ENCODE measurements at places on chromosomes 12 and 14. TPM values are rescaled to one million over a fixed set of nuclear protein-coding genes. Genes with fewer than 3 reads are reported as not detected.

DNA sequence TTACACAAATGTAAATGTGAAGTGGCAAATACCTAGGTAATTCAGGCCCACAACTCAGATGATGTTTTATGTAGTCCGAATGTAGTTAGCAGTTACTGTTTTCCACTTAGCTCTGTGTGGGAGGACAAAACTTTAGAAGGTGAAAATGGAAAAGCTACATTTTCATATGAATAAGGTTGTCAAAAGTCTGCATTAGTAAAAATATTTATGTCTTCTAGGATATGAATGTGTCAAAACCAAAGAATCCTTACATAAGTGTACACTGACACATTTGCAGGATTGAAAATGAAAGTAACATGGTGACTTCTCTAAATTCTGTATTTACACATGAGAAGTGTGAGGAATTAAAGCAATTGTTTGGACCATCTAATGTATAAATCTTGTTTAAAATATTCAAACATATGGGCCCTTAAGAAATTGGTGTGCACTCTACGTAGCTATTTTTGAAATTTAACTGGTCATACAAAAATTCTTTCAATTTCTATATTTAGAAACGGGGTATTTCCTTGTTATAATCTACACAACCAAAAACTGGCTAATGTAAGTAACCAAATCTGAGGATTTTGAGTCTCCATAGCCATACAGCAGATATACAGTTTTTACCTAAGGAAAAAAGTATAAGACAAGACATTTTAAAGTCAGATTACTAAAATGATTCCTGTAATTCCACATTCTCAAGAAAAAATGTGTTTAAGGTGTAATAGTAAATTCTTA lies 5.4 kb downstream of the CDKN1B start:
- peaks cover 36% of the 10 kb centered on the region for H3K36me3 ChIP-seq
- H3K27me3 ChIP-seq = no peaks in the 10 kb centered on the region
- DNase-seq = no peak
- H3K4me1 ChIP-seq = peaks cover 18% of the 10 kb centered on the region
- H3K4me3 ChIP-seq = peak overlapping the region; percentile 57

The CMAS gene
- 73.3 TPM for total RNA-seq

The CHFR gene
- 26.8 TPM for total RNA-seq

The TSPAN11 gene
- total RNA-seq = not detected

- peaks cover 63% of the 10 kb centered on the region for H3K36me3 ChIP-seq
- no peak for DNase-seq
- no peaks in the 10 kb centered on the region for H3K4me1 ChIP-seq
- H3K27ac ChIP-seq = no peak overlapping the region
- H3K27me3 ChIP-seq = no peaks in the 10 kb centered on the region
- no peak overlapping the region for H3K4me3 ChIP-seq
These were observed 4.8 kb downstream of the RNF34 start for GRCh38 chr12:121404734-121405133.

DNA sequence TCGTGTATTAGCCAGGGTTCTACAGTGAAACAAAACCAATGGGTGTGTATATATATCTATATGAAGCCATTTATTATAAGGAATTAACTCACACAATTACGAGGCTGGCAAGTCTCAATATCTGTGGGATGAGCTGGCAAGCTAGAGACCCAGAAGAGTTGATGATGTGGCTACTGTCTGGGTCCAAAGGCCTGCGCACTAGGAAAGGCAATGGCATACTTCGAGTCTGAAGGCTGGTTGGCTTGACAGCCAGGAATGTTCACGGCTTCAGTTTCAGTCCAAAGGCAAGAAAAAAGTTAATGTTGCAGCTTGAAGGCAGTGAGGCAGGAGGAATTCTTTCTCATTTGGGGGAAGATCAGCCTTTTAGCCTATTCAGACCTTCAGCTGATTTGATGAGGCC lies 893.3 kb upstream of the LRFN5 start:
- no peak for DNase-seq
- no peaks in the 10 kb centered on the region for H3K27me3 ChIP-seq
- H3K4me1 ChIP-seq = no peaks in the 10 kb centered on the region
- H3K27ac ChIP-seq = no peak overlapping the region
- H3K4me3 ChIP-seq = no peak overlapping the region
- H3K36me3 ChIP-seq = no peaks in the 10 kb centered on the region

- H3K36me3 ChIP-seq = no peaks in the 10 kb centered on the region
- H3K27me3 ChIP-seq = no peaks in the 10 kb centered on the region
- H3K4me1 ChIP-seq = no peaks in the 10 kb centered on the region
- H3K4me3 ChIP-seq = no peak overlapping the region
- H3K27ac ChIP-seq = no peak overlapping the region
These were observed 3.3 kb downstream of the FLRT2 start for GRCh38 chr14:85533023-85533860.

DNA sequence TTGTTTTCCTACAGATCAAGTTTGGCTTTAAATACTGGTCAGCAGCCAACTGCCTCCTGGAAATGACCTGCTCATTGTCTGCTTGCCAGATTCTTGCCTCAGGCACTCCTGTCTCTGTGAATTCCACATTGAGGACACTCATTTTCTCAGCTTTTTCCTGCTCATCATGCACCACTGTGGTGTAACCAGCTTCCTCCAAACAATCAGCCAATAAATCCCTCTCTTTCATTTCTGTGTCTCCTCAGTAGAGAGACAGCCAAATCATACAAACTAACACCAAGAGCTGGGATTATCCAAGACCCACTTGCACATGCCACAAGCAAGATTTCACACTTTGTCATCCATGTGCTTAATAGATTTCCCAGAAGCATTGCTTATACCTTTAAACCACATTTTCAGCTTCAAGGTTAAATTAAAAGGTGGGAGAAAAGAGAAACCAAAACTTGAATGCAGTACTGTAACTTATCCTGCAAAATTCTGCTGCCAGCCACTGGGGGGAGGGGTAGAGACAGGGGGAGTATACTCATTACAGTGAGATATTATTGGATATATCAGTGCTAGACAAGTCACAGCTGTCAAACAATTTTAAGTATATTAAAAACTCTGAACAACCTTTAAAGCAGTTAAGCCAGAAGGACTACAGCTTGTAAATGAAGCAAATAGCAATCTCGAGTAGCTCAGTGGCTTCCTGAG lies 105.0 kb downstream of the PPP2R5E start:
- no peak overlapping the region for H3K27ac ChIP-seq
- H3K36me3 ChIP-seq = no peaks in the 10 kb centered on the region
- no peaks in the 10 kb centered on the region for H3K27me3 ChIP-seq
- DNase-seq = peak; percentile 32
- H3K4me1 ChIP-seq = no peaks in the 10 kb centered on the region

The AICDA gene
- total RNA-seq = 0.11 TPM

The HOMEZ gene
- total RNA-seq = 23.1 TPM

GRCh38 chr14:99234961-99235571 lies 36.9 kb downstream of the BCL11B start:
- H3K4me1 ChIP-seq = peaks cover 3% of the 10 kb centered on the region
- no peaks in the 10 kb centered on the region for H3K36me3 ChIP-seq
- no peak overlapping the region for H3K4me3 ChIP-seq
- no peak overlapping the region for H3K27ac ChIP-seq
- H3K27me3 ChIP-seq = no peaks in the 10 kb centered on the region

DNA sequence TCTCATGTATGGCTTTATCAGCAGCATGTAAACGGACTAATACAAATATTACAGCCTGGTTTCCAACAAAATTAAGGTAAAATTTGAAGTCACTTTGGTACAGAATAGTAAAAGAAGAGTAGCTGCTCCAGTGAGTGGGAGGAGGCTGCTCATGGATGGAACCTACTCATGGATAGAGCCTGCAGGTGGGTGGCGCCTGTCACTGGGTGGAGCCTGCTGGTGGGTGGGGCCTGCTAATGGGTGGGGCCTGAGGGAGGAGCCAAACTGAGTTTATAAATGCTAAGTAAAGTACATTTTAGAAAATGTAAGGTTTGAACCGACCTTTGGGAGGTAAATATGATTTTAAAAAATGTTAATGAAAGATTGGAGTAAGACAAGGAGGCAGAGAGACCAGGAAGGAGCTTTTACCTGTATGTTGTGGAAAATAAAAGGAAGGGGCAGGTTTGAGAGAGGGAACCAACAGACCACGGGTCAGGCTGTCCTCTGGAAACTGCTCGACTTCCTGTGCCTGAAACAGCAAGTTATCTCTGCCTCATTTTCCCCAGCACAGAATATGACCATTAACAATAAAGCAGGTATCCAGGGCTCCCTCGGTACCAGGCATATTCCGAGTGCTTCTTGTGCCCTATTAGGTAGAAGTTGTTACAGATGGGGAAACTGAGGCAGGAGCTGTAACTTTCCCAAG lies 55.9 kb upstream of the SEL1L start:
- peak; percentile 59 for DNase-seq
- no peak overlapping the region for H3K27ac ChIP-seq
- H3K4me3 ChIP-seq = no peak overlapping the region
- H3K4me1 ChIP-seq = no peaks in the 10 kb centered on the region

- H3K4me1 ChIP-seq = no peaks in the 10 kb centered on the region
- H3K4me3 ChIP-seq = no peak overlapping the region
- DNase-seq = no peak
- no peak overlapping the region for H3K27ac ChIP-seq
These were observed 31.2 kb downstream of the NUAK1 start for GRCh38 chr12:106107566-106107965.

- peaks cover 76% of the 10 kb centered on the region for H3K4me1 ChIP-seq
- H3K27me3 ChIP-seq = no peaks in the 10 kb centered on the region
- no peak overlapping the region for H3K27ac ChIP-seq
These were observed 7.7 kb downstream of the ANKRD9 start for GRCh38 chr14:102501751-102502315.

- H3K4me3 ChIP-seq = peak overlapping the region; percentile 42
- H3K27ac ChIP-seq = peak overlapping the region; percentile 54
- H3K27me3 ChIP-seq = no peaks in the 10 kb centered on the region
These were observed 921.2 kb upstream of the FOXG1 start for GRCh38 chr14:27845241-27845850.

The CCDC197 gene
- total RNA-seq = not detected

The PIGH gene
- 25.1 TPM for total RNA-seq

- peaks cover 18% of the 10 kb centered on the region for H3K4me1 ChIP-seq
- H3K36me3 ChIP-seq = no peaks in the 10 kb centered on the region
- H3K27me3 ChIP-seq = no peaks in the 10 kb centered on the region
- peak overlapping the region; percentile 93 for H3K27ac ChIP-seq
- DNase-seq = peak; percentile 86
- H3K4me3 ChIP-seq = peak overlapping the region; percentile 91
These were observed 536 bp upstream of the DAAM1 start for GRCh38 chr14:59187802-59188460.

The TMPRSS12 gene
- total RNA-seq = not detected

- no peaks in the 10 kb centered on the region for H3K27me3 ChIP-seq
- H3K4me3 ChIP-seq = peak overlapping the region; percentile 11
These were observed 41.7 kb downstream of the SUSD6 start for GRCh38 chr14:69652942-69653684.

- DNase-seq = peak; percentile 78
- H3K27ac ChIP-seq = no peak overlapping the region
These were observed 37.0 kb upstream of the P2RX7 start for GRCh38 chr12:121095544-121096198.

- no peak overlapping the region for H3K4me3 ChIP-seq
- no peak for DNase-seq
- no peaks in the 10 kb centered on the region for H3K27me3 ChIP-seq
- no peaks in the 10 kb centered on the region for H3K4me1 ChIP-seq
These were observed 436.7 kb downstream of the ATP23 start for GRCh38 chr12:58378028-58378427.

The TAS2R43 gene
- total RNA-seq = not detected
